ENCODE measurements at places on chromosomes 5 and 9.

GRCh38 chr5:87231037-87231808 lies 36.5 kb upstream of the RASA1 start:
- no peak for DNase-seq

- DNase-seq = peak; percentile 27
Observed at GRCh38 chr5:168434746-168435321, 51.4 kb upstream of the RARS1 start.

DNA sequence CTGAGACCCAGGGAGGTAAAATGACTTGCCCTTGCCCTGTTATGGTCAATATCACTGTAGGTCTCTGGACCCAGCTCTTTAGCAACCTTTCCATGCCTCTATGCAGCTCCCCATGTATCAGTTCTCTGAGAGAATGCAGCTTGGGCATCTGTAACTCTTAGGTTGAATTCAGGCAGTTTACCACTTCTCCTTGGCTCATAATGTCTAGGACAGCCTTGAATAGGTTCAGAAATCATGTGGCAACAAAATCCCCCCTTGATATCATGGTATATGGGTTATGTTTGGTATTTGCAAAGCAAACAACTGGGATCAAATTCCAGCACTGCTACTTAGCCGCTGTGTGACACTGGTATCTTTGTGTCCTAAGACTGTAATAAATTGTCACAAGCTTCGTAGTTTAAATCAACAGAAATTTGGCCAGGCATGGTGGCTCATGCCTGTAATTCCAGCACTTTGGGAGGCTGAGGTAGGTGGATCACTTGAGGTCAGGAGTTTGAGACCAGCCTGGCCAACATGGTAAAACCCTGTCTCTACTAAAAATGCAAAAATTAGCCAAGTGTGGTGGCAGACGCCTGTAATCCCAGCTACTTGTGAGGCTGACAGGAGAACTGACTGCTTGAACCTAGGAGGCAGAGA lies 10.7 kb upstream of the SUB1 start:
- no peak for DNase-seq

- no peak for DNase-seq
Observed at GRCh38 chr9:18699764-18700163, 225.8 kb downstream of the ADAMTSL1 start.

DNA sequence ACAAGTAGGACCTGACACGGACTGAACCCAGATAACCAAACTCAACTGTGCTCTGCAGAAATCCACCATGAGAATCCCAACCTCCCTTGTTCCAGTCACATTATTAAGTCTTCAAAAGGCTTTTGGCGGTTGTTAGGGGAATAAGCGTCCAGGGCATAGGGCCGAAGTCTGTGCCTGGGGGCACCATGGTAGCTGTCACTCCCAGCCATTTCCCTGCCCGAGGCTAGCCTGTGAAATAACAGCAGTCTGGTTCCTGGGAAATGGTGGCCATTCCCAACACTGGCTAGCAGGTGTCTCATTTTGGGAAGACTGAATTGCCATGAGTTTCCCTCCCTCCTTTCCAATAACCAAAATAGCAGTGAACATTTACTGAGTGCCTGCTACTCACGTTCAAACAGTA lies 122.2 kb downstream of the CRB2 start:
- DNase-seq = no peak

- DNase-seq = no peak
Observed at GRCh38 chr5:113043491-113043931, 66.9 kb downstream of the DCP2 start.

DNA sequence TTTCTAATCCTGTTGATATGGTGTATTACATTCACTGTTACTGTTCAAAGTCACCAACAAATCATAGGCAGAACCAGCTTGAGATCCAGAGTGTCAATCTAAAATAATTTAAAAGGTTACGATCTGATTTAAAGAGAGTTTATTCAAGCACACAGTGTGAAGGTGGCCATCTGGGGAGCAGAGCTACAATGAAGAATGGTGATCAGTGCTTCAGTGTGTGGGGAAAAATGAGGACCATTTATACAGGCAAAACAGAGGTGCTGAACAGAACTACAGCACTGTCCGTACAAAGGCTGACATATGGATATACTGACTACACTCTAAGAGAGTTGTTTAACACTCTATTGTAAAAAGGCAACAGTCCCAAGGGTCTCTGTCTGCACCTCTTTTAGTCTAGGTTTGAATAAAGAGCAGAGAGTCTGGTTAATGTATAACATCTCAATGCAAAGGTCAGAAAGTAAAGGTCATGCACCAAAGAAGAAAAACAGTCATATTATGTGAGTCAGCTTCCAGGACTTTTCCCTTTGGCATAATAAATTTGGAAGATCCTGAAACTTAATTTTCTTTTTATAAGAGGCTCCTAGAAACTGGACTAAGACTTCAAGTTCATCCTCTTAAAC lies 29.7 kb upstream of the TDRD7 start:
- peak; percentile 13 for DNase-seq
